Epithelial cell of proximal tubule (primary cell): ENCODE measurements at places on chromosomes 12 and 14.

DNA sequence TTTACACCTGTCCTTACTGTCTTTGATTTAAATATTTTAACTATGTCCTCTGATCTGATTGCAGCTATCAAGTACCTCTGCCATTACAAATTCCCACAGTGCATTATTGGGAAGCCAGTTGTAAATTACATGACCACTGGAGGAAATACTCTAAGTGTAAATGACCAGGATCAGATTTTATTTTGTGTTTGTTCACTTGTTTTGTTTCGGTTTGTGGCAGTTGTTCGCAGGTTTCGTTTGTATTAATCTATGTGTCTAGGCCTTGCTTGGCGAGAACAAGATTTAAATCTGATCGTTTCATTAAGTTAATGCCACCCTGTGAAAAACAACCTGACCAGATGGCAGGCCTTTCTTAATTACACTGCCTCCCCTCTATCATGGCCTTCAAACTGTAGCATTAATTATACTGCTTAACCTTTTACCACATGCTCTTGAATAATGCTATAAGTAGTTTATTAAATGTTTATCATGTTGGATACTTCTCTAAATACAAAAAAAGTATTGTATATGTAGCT, 990.1 kb downstream of the TMTC2 start:
- DNase-seq, result no peak

GRCh38 chr14:77459072-77459723, 1.3 kb downstream of the AHSA1 start:
- DNase-seq, result peak; percentile 26

GRCh38 chr12:42323856-42324255, 2.0 kb downstream of the ZCRB1 start:
- DNase-seq, result no peak

- DNase-seq, result no peak
Measured at GRCh38 chr14:71885301-71885700, 46.9 kb upstream of the RGS6 start.

GRCh38 chr14:104321802-104322130, 183.4 kb downstream of the KIF26A start:
- DNase-seq, result no peak

DNA sequence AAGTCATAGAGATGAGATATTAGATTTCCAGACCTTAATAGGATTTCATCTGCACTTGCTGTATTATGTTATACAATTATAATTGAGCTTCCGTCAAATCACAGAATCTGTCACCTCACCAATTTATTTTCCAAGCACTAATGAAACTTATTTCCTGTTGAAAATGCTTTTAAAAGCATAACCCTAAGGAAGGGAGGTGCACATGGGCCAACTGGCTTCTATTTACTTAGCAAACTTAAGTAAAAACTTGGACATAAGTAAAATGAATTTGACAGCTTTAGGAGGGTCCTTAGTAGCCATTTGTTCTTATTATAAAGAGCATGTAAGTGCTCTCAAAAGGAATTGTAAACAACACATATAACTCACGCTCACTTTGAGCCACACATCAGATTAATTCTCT, 462.2 kb upstream of the TMPO start:
- no peak for DNase-seq

GRCh38 chr12:2536724-2537123, 258.0 kb upstream of the FKBP4 start:
- no peak for DNase-seq

- DNase-seq, result no peak
Measured at GRCh38 chr14:95250140-95250769, 69.5 kb downstream of the CLMN start.

DNA sequence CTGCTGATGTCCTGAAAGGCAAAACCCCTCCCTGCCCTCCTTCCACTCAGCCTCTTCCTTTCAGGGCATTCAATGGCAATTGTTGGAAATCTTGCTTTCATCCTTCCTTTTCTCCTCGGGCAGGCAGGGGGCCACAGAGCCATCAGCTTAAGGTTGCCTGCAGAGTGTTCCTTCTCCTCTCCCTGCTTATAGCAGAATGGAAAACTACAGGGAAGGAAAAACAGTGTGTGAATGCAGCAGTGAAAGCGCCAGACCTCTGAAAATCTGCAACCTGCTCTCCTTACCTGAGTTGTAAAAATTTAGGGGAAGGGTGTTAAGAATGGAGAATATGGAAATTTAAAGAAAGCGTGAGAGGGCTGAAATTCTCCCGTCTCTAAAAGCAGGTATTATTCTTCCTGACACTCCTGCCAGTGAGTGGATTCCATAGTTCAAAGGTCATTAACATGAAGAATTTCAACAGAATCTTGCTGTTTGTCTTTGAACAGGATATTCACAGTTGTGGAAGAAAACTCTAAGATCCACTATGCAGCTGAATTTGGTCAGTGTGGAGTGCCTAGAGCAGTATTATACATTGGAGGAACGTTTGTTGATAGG, 348.8 kb downstream of the KCNH5 start:
- DNase-seq, result no peak

- DNase-seq, result no peak
Measured at GRCh38 chr12:84910549-84911241, 1.9 kb downstream of the SLC6A15 start.

DNA sequence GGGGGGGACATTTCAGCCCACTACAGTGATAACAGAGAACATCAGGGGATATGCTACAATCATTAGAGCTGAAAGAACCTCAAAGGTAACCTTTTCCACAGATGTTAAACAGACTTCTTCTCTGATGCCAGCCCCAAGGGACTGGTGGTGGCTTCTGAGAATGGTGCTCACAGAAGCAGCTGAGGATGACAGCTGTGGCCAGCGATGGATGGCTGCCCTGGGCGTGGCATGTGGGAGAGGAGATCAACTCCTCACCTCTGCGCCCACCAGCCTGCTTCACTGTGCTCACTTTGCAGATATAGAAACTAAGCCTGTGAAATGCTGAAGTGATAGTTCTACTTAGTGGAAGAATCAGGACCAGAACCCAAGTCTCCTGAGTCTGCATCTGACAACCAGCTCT, 33.0 kb downstream of the FOXN3 start:
- DNase-seq, result no peak

- DNase-seq, result no peak
Measured at GRCh38 chr12:47397664-47398281, 308.1 kb downstream of the RPAP3 start.

GRCh38 chr12:40946612-40947194, 241.4 kb upstream of the PDZRN4 start:
- DNase-seq, result no peak

GRCh38 chr12:32901553-32901952, 5.0 kb upstream of the PKP2 start:
- no peak for DNase-seq
